ENCODE measurements at places on chromosomes 2 and 18. TPM values are rescaled to one million over a fixed set of nuclear protein-coding genes. Genes with fewer than 3 reads are reported as not detected.

- H3K27ac ChIP-seq = no peak overlapping the region
- H3K4me1 ChIP-seq = no peaks in the 10 kb centered on the region
- H3K36me3 ChIP-seq = no peaks in the 10 kb centered on the region
- no peaks in the 10 kb centered on the region for H3K27me3 ChIP-seq
- no peak for DNase-seq
Measured at GRCh38 chr2:12217175-12217574, 470.7 kb downstream of the LPIN1 start.

DNA sequence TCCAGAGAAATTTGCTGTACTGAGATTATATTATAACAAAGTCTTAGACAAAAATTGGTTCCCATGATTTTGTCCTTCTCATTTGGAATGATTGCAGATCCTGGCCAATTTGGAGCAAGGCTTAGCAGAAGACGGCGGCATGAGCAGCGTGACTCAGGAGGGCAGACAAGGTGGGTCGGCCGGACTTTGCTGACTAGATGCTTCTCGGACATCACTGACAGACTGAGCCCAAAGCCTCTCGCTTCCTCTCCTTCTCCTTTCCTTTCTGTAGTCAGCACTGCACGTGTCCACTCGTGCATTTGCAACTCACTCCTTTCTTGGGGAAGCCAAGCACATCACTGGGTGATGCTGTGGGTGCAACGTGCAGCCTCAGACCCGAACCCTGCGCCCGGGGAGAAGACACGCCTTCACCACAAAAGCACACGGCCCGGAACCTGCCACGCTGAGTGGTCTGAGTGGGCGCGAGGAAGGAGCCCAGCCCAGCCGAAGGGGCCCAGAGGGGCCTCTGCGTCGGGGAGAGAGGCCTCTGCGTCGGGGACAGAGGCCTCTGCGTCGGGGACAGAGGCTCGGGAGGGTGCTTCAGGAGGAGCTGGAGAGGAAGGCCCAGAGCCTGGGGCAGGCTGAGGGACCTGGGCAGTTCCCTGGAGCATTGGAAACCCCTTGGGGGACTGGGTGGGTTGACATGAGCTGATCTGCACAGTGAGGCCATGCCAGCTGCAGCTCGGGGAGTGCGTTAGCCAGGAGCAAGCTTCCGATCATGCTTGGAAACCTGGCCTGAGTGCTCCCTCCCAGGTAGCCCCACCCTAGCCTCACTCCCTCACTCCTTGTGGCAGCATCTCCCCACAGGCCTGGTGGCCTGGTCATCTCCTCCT lies 61.6 kb downstream of the ADI1 start:
- no peak for DNase-seq
- no peaks in the 10 kb centered on the region for H3K27me3 ChIP-seq
- H3K4me1 ChIP-seq = peaks cover 2% of the 10 kb centered on the region
- H3K27ac ChIP-seq = no peak overlapping the region

DNA sequence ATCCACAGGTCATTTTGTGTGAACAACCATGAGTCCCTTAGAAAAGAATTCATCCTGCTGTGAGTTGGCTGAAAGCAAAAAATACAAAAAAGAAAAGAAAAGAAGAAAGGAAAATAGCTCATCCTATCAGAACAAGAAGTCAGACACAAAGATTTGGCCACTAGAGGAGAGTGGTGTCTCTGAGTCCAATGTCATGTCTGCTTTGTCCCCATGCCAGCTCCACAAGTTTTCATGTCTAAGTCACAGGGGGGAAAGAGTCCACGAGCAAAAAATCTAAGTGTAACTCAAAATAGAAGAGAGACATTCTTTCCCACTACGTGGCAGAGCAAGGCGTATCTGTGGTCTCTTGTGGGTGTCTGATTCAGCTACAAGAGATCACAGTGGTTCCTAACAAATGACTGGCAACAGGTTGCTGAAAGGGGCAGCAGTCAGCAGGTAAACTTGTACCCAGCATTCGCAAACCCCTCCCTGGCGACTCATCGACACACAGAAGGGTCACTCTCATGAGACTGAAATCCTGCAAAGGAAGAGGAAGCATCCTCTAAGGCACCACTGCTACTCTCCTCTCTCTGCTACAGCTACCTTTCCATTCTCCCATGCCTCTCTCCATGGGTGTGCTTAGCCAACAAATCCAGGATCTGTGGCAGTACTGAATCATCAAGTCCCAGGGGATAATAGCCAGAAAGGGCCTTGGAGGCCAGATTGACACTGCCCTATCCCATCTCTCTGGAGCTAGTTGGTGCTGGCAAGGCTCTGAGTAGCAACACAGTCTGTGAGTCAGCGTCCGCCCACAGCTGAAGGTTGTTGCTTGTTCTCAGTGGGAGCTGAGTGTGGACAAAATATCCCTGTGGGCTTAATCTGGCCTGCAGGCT lies 123.0 kb upstream of the SLC39A10 start:
- no peaks in the 10 kb centered on the region for H3K27me3 ChIP-seq
- H3K36me3 ChIP-seq = no peaks in the 10 kb centered on the region
- H3K27ac ChIP-seq = no peak overlapping the region
- H3K4me1 ChIP-seq = no peaks in the 10 kb centered on the region

GRCh38 chr2:7516484-7517063 lies 599.4 kb downstream of the RNF144A start:
- H3K27me3 ChIP-seq = no peaks in the 10 kb centered on the region
- H3K4me1 ChIP-seq = no peaks in the 10 kb centered on the region
- no peaks in the 10 kb centered on the region for H3K36me3 ChIP-seq
- no peak for DNase-seq
- no peak overlapping the region for H3K4me3 ChIP-seq
- H3K27ac ChIP-seq = no peak overlapping the region

Gene SIGLEC15
- 0.19 TPM for total RNA-seq

Gene POU3F3
- total RNA-seq = not detected

Gene SERPINB8
- total RNA-seq = 18.6 TPM

All from right lobe of liver (tissue), 6 donors.